Erythroblast (primary cell): ENCODE measurements at places on chromosomes 5 and 9.
A peak's percentile ranks its signal among the peaks of the same experiment; 100 is the strongest.

- DNase-seq, result no peak
These were observed 10.9 kb downstream of the EXOC3 start for GRCh38 chr5:453725-454481.

DNA sequence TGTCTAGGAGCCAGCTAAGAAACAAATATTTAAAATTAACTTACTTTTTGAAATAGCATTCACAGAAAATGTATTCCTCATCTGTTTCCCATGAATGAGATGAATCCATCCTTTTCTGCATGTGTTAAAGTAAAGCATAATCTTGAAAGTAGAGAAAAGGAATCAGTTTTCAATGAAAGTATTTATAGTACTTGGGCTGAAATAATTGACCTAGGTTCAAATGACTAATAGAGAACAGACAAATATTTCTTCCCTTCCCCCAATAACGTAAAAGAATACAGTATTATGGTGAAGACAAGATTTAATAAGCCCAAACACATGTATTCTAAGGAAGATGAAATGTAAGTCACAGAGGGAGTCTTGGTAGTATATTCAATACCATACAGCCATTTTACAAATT lies 403.5 kb downstream of the ZNF608 start:
- no peak for DNase-seq

GRCh38 chr9:84891924-84892323 lies 222.4 kb downstream of the NTRK2 start:
- no peak for DNase-seq

DNA sequence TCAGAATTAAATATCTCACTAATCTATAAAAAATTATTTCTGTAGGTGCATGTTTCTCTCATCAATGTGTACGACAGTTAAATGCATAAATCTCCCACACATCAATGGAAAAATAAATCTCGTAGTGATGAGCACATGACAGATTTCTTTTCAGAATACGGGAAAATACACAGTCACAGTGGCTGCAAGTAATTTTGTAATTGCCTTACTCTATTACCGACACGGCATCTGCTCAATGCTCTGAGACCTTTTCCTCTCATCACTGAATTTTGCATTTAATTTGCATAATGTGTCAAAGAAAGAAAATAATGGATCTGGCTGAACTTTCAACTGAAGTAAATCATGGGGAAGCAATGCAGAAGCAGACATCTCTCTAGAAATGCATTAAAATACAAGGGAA lies 37.2 kb downstream of the PDE4D start:
- no peak for DNase-seq

GRCh38 chr9:121650217-121651007 lies 1.0 kb upstream of the DAB2IP start:
- peak; percentile 26 for DNase-seq

- DNase-seq, result peak; percentile 81
These were observed 33.5 kb downstream of the PDGFRB start for GRCh38 chr5:150122158-150122510.

- DNase-seq, result no peak
These were observed 12.7 kb upstream of the C1QTNF3 start for GRCh38 chr5:34055667-34056066.

- DNase-seq, result no peak
These were observed 446.8 kb downstream of the CCDC171 start for GRCh38 chr9:15999422-16000339.

GRCh38 chr9:97740848-97741821 lies 44.0 kb upstream of the XPA start:
- DNase-seq, result no peak

DNA sequence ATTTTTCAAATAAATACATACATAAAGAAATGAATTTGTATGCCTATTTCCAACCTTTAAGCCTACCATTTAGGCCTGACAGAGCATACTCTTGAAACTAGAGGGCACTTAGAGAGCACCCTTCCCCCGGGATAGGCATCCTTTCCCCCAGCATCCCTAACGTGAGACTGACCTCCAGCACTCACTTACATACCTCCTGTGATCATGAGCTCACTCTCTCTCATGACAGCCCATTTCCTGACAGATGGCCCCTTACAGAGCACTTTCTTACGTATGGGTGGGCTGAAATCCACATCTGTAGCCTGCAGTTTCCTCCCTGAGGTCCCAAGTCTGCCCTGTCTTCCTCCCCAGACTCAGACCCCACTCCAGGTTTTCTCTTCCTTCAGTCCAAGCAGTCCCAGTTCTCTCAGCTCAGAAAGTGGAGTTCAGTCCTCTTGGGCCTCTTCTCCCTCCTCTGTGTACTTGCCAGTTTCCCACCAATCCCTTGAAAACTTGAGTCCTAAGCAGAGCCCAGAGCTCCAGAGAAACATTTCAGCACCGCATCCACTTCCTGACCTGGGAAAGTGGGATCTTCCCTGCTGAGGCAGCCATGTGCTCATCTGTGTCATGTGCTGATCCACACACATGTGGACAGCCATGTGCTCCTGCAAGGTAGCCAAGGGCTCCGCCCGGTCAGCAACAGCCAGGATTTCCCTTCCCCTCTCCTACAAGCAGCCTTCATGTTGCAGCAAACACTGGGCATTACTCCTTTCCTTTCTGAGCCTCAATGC lies 2.2 kb upstream of the CDX1 start:
- DNase-seq, result no peak

GRCh38 chr9:136249877-136250559 lies 4.4 kb upstream of the QSOX2 start:
- DNase-seq, result no peak

DNA sequence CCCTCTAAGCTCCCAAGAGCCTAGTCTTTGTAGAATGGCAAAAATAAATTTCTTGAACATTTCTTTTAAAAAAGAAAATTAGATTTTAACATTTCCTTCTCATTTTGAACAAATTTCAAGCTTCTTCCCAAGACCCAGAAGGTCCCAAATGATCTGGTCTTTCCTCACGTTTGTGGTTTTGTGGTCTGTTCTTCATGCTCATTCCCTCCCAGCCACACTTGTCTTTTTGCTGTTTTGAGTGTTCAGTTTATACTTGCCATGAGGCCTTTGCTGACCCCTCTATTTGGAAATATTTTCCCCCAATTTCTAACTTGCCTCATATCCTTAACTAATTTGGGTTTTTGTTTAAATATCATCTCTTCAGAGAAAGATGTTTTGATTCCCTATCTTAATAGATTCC lies 133.4 kb upstream of the PAPPA start:
- DNase-seq, result no peak

DNA sequence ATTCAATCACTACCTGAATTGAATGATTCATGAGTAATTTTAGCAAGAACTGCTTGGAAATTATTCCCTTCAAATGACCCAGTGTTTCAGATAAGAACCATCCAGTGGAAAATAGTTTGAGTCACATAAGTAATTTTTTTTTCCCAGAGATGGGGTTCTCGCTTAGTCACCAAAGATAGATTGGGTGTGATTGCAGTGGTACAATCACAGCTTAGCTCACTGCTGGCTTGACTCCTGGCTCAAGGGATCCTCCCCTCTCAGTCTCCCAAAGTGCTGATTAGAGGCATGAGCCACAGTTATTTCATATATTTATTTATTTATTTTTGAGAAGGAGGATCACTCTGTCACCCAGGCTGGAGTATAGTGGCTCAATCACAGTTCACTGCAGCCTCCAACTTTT lies 574.5 kb upstream of the ARRDC3 start:
- DNase-seq, result no peak

DNA sequence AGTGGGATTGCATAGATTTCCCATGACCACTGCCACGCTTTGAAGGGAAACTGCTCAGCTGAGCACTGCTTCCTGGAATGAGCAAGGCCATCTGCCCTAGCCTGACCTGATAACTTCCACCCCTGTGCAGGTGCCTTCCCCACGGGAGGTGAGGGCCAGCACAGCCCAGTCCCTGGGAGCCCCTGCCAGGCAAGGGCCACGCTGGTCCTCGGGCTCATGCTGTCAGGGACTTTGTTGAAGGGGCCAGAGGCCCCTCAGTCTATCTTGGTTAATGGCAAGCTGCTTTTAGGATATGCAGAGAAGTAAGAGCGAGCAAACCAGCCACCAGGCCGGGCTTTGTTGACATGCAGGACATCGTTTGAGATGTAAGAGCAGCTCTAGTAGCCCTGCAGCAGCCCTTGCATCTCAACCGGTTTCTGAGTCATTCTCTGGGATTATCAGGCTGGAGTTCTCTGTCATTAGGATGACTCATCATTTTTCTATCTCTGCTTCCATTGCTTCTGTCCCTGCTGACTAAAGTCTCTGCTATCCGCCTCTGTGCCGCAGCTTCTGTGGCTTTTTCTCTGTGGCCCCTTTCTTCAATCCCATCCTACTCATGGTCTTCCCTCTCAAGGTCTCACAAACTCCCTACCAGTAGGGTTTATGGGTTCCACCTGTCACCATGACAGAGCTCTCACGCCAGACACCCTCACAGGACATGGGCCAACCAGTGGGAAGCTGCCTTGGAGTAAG lies 30.6 kb upstream of the IQGAP2 start:
- DNase-seq, result peak; percentile 94

DNA sequence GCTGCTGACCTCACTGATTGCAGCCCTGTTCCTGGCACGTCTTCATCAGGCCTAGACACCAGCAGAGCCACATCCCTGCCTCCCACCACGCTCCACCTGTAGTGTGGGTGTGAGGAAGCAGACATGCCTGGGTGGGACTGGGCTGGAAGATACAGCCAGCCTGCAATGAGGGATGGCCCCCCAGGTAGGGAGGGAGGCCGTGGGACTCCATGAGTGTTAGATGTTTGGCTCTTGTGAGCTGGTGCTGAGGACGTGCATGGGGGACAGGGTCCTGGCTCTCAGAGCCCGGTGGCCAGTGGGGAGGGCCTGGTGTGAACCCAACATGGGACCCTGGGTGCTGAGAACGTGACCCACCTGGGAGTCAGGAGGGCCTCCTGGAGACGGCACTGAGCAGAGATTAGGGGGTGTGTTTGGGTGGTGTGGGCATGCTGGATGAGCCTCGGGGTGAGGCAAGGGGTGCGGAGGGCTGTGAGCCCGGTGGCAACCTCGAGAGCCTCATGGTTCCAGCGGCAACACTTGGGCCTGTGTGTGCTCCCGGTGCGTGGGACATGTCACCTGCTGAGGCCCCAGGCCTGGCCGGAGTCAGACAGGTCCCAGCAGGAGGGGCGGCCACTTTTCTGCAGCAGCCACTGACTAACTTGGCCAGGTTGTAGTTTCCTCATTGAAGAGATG lies 87.6 kb downstream of the PHF2 start:
- DNase-seq, result no peak

DNA sequence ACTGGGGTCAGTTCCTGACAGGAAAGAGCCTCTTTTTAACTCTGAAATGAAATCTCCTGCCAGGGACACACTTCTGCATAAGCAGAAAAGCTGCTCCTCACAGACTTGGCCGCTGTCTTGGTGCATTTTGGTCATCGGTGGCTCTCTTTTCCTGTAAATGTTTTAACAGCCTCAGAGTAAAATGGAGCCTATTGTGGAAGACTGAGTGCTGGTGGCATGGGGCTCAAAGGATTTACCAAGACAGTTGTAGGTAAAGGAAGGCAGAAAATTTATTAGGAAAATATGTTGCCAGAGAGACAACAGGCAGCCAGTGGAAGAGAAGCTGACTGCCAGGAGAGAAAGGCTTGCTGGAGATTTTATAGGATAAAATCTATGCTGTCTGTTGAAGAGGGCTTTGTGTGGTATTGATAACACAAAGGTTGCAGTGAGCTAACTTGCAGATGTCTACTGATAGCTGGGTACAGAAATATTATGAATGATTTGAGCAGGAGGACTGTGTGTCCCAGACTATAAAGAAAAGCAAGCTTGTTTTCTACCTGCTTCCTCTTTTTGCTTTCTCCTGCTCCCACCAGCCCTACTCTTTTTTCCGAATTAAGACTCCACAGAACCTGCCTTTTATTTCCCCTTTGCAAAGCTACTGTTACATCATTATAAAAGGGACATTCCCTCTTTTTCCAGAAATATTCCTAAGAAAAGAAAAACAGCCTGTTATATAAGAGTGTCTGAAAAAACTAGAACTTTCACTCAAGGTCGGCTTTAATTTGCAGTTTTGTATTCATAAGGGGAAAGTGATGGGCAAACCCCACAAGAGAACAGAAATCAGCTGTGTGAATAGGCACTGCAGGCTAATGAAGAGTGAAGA lies 27.9 kb upstream of the IFNA14 start:
- DNase-seq, result no peak
